NCI-H510A treated with DMSO at 0.1 percent for 48 hours (cell line): ENCODE measurements at places on chromosomes 5 and 9.

DNA sequence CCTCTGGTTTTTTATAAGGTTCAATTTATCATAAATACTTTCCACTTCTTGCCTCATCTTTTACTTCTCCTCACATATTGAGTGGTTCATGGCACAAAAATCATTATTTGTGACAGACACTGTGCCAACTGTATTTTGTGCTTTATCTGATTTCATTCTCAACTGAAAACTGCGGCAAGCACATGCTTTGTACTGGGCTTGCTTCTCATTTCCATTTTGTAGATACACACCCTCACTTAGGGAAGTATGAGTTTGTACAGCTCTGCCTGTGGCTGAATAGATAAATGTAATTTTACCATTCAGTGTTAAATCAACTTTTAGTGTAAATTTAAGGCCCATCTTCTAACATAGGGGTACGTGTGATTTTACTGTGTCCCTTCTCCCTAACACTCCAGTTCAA, 83.6 kb downstream of the ANXA2R start:
- DNase-seq: no peak

DNA sequence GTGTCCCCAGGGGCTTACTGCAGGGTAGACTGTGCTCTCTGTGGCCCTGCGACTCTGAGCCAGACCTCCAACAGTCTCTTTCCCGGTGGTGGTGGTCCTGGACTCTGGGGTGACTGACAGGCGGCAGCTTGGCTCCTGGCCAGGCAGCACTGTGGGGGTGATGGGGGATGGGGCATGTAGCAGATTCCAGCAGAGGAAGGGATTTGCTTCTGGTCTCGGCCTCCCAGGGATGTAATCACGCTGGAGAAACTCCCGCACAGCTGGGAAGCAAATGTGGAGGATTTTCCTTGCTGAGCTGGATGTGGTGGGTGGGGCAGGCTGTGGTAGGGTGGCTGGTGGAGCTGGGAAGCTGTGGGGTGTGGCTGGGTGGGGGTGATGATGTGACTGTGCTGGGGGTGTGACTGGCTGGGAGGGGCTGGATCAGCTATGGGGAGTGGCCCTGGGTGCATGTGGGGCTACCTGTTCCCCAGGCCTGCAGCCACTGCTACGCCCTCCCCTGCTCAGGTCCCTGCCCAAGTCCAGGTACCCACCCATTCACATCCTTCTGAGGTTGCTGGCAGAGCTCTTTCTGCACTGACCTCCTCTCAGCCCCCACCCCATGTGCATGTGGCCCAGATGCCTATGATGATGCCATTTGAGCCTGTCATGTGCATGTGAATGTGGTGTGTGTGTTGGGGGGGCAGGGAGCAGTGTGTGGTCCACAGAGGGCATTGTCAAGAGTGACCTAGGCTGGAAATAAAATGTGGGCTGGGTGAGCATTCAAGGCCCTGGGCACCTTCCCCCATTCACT, 3.8 kb downstream of the NDST1 start:
- DNase-seq: no peak

- no peak for DNase-seq
These were observed 161.2 kb downstream of the AOPEP start for GRCh38 chr9:94887721-94888120.

GRCh38 chr5:207599-207998, 10.4 kb downstream of the CCDC127 start:
- no peak for DNase-seq

GRCh38 chr5:28914297-28914696, 1875.9 kb upstream of the CDH9 start:
- peak; percentile 65 for DNase-seq
